ENCODE measurements at places on chromosomes 4 and X.

DNA sequence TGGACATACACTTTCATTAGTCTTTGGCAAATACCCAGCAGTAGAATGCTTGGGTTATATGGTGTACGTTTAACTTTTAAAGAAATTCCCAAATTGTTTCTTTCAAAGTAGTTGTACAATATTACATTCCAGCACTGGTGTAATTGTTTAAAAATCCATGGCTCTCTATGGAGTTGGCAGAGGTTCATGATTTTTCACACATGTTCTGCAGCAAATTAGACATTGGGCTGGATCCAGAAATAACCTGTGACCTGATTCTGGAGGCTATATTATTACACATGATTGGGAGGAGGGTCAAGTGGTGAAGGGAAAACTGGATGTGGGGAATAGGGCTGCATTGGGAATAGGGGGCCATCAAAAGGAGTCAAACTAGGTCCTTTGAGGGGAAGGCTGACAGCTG, 41.9 kb downstream of the MAMLD1 start:
- DNase-seq: no peak

DNA sequence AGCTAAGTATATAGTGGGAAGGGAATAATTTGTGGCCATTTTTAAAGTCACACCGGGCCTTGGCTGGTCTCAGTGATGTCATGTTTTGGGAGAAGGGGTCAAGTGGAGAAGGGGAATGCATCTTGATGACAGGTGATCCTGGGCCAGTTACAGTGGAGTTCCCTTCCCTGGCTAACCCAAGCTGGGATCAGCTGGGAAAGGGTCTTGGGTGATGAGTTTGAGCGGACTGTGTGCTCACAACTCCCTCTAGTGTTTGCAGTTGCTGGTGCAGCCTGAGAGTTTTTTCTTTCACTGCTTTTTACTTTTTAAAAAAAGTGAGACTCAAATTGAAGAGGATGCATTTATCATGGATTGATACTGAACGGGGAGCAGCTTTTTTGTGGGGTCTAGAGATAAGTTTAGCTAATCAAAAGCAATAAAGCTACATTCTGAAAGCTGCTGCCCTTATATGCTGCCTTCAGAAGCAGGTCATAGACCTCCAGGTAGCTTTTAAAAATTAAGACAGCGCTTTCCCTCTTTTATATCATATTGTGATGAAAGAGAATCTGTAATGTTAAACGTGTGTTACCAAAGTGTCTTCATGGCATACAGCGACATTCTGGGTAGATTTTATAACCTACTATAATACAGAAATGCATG, 164.7 kb downstream of the DCLK2 start:
- DNase-seq: peak; percentile 47

DNA sequence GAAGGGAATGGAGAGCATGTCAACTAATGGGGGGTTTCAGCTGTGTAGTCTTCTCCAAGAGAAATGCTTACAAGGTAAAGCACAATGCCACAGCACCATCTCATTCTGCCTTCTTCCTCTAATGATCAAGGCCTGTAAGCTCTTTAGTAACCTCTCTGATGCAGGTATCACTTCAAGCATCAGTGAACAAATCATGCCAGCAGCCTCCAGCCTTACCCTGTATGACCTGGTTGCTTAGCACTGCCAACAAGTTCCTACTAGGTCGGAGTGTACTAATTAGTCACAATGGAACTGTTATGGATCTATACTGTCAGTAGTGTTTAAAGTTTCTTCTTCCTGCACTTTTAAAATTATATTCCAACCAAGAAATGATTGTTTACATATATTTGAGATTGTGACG, 197.7 kb downstream of the GRID2 start:
- DNase-seq: no peak

DNA sequence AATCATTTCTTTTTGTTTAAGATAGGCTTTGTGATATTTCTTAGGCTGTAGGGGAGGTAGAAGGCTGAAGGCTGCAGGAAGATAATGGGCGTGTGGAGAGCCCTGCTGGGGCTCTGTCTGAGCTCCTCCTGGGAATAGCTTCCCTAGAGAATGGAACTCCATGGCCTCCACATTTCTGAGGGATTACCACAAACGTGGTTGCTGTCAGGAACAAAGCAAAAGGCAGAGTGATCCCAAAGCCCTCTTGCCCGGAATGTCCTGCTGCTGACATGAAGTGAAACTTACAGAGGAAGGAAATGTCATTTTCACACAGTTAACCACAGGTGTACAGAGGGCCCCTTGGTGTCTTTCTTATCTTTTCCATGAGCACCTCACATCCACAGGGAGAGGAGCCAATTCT, 89.3 kb downstream of the DDIT4L start:
- DNase-seq: no peak

DNA sequence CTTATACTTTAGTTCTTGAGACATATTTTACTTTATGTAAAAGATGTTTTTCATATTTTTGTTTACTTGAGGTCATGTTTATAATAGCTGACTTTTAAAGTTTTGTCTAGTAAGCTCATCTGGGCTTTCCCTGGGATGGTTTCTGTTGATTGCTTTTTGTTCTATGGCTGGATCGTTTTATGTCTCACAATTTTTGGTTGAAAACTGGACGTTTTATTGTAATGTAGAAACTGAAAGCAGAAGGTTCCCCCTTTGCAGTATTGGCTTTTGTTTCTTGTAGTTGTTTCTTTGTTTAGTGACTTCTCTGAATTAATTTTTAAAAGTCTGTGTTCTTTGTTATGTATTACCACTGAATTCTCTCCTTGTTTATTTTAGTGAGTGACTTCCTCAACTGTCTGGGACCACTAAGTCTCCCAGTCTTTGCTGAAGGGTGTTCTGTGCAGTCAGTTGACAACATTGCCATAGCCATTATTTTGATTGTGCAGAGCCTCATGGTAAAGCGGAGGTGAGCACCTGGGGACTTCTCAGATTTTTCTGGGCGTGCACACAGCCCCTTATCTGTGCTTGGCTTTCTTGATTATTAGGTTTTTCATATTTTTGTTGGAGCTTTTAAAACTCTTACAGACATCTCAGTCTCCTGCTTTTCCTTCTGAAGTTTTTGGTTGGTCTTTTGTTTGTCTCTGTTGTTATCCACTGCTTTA, 31.0 kb downstream of the KDM6A start:
- DNase-seq: no peak

- no peak for DNase-seq
These were observed 8.7 kb upstream of the FGFRL1 start for GRCh38 chr4:1002631-1003251.

DNA sequence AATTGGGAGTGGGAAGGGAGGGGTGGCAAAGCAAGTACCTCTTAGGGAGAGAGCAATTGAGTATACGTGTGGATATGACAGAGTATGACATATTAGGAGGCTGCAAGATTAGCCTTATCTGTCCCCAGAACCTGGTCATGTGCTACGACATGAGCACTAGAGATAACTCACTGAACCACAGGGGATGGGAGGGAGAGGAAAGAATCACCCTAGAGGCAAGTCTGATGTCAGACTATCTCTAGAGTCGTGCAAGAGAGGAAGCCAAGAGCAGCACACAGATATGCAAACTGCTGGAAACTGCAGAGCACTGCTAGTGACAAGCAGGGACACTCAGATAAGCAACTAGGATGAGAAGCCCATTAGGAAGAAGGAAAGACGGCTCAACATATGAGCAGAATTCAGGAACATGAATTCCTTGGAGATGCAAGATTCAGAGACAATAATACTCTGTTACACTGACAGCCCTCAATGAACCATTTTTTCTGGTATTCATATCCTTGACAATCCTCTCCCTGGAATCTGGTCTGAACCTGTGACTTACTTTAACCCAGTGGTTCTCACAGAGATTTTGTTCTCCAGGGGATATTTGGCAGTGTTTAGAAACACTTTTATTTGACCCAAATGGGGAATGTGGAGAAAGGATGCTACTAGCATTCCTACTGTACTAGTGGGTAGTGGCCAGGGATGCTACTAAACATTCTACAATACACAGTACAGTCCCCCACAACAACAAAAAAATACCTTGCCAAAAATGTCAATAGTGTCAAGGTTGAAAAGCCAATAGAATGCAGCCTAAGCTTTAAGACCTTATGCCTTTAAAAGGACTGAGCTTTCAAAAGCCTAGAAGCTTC, 84.0 kb upstream of the BMP2K start:
- no peak for DNase-seq

DNA sequence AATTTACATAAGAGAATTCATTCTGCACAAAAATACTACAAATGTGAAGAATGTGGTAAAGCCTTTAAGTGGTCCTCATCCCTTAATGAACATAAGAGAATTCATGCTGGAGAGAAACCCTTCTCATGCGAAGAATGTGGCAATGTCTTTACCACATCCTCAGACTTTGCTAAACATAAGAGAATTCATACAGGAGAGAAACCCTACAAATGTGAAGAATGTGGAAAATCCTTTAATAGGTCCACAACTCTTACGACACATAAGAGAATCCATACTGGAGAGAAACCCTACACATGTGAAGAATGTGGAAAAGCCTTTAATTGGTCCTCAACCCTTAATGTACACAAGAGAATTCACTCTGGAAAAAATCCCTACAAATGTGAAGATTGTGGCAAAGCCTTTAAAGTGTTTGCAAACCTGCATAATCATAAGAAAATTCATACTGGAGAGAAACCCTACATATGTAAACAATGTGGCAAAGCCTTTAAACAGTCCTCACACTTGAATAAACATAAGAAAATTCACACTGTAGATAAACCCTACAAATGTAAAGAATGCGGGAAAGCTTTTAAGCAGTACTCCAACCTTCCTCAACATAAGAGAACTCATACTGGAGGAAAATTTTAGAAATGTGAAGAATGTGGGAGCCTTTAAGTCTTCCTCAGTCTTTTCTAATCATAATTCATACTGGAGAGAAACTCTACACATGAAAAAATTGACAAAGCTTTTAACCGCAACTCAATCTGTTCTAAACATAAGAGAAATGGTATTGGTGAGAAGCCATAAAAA, 37.4 kb downstream of the ZNF718 start:
- no peak for DNase-seq

- no peak for DNase-seq
These were observed 38.3 kb upstream of the STAG2 start for GRCh38 chrX:123923211-123923610.

DNA sequence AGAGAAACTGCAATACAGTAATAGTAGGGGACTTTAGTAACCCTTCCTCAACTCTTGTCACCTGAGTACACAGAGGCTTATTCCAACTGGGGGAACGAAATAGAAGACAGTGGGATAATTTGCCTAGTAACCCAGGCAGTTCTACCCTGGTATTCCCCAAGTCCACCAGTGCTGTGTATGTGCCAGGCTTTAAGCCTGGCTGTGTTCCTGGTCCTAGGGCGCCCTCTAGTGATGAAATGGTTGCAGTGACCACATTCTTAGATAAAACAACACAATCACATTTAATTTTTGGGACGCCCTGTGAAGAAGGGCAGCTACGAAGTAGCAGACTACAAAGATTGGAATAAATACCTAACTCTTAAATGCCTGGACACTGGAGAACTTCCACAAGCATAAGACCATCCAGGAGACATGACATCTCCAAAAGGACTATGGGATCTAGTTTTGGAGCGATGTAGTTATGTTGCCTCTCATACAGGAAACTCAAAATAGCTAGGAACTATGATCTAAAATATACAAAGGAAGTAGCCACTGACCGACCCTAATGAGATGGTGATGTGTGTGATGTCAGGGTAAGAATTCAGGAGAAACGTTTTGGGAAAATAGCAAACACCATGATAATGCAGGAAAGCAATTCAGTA, 288.5 kb upstream of the ZCCHC13 start:
- DNase-seq: peak; percentile 79

GRCh38 chr4:74364652-74365491, at the start of gene EREG:
Gene EREG (plus strand): TSS chr4:74365145. CDS start chr4:74365309, 164 bp downstream.
- DNase-seq: no peak

- no peak for DNase-seq
These were observed 82.8 kb downstream of the LNX1 start for GRCh38 chr4:53508446-53508845.

- no peak for DNase-seq
These were observed 1072.8 kb downstream of the PDHA2 start for GRCh38 chr4:96912716-96913115.

- peak; percentile 12 for DNase-seq
These were observed 340.8 kb downstream of the PAPSS1 start for GRCh38 chr4:107379054-107379869.

DNA sequence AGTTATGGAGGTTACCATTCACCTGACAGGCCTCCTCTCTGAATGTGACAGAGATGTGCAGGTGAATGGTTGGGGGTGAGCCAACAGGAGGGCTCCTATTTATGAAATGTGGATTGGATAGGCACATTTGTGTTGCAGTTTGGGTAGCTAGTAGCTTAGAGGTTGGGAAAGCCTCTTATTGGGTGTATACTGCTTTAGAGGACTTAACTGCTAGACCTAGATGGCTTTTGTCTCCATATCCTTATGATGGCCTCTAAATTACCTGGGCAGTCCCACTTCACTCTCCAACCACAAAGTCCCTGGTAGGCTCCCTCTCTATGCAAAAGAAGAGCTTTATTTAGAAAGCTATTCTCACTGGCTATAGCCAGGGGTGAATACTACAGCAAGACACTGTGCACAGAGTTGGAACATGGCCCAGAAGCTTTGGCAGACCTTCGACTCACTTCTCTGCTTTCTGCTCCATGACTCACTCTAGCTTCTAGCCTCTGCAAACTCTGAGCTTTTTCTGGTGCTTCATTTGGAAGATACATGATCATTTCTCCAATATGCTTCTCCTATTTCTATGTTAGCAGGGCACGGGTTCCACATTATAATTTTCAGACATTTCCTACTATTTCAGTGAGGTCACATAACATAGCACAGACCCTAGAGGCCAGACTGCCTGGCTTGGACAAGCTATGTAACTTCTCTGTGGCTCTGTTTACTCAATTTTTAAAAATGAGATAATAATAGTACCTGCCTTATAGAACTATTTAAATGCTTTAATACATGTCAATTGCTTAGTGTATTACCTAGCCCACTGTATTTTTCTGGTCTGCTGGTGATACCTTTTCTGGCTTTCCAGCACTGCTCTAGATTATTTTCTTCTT, 6.0 kb upstream of the VGLL1 start:
- peak; percentile 42 for DNase-seq

- DNase-seq: no peak
These were observed 239.2 kb upstream of the DDX53 start for GRCh38 chrX:22760513-22761057.

DNA sequence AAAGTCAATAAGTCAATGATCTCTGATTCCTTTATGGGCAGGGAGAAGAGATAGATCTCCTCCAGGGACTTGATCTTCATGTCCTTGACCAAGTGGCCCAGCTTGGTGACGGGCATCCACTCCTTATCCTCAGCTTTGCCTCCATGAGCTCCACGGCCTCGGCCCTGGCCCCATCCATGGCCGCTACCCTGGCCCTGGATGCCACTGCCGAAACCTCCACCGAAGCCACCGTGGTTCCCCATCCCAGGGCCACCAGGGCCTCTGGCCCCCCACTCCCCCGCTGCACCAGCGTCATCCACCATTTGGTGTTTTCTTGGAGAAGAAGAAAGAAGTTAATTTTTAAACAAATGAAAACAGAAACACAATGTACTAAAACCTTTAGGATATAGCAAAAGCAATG, 518.1 kb downstream of the GRXCR1 start:
- DNase-seq: no peak
